ENCODE measurements at places on chromosomes 4 and X. TPM values are rescaled to one million over a fixed set of nuclear protein-coding genes. Genes with fewer than 3 reads are reported as not detected.

The IL13RA2 gene
- 0.53 TPM for total RNA-seq

The RPL39 gene
- 2,039 TPM for total RNA-seq

The ARSJ gene
- total RNA-seq = 62.4 TPM

The RTL3 gene
- not detected for total RNA-seq

The TBC1D9 gene
- 60.4 TPM for total RNA-seq

The TBC1D25 gene
- total RNA-seq = 7.2 TPM

The SRPX2 gene
- 143 TPM for total RNA-seq

The HHIP gene
- 792 TPM for total RNA-seq

The EXOC1L gene
- not detected for total RNA-seq

The ADH1B gene
- total RNA-seq = not detected

The WDR44 gene
- total RNA-seq = 33.2 TPM

The GJB1 gene
- not detected for total RNA-seq

The HERC5 gene
- total RNA-seq = 1.6 TPM

The UGT2B10 gene
- not detected for total RNA-seq

The GPRASP3 gene
- total RNA-seq = 12.0 TPM

The MAGEB17 gene
- not detected for total RNA-seq

The SLC39A8 gene
- total RNA-seq = 10.6 TPM

The CTAG2 gene
- total RNA-seq = not detected

The PPP2R2C gene
- under 0.01 TPM for total RNA-seq

The PPEF2 gene
- total RNA-seq = not detected

The LARP7 gene
- 35.5 TPM for total RNA-seq

The TGIF2LX gene
- not detected for total RNA-seq

The FGFR3 gene
- total RNA-seq = 0.29 TPM

The PDCL2 gene
- total RNA-seq = not detected

The ETDB gene
- not detected for total RNA-seq

The MSL3 gene
- 79.4 TPM for total RNA-seq

The FAM236C gene
- not detected for total RNA-seq

The EDA gene
- total RNA-seq = 2.8 TPM

The PTPN13 gene
- total RNA-seq = 7.2 TPM

Measured in thoracic aorta endothelial cell (primary cell).